ENCODE measurements at places on chromosomes 6 and 20. TPM values are rescaled to one million over a fixed set of nuclear protein-coding genes. Genes with fewer than 3 reads are reported as not detected.
A peak's percentile ranks its signal among the peaks of the same experiment; 100 is the strongest.

- H3K27me3 ChIP-seq = no peaks in the 10 kb centered on the region
- H3K4me3 ChIP-seq = no peak overlapping the region
- no peaks in the 10 kb centered on the region for H3K36me3 ChIP-seq
- no peaks in the 10 kb centered on the region for H3K4me1 ChIP-seq
- DNase-seq = no peak
- H3K27ac ChIP-seq = no peak overlapping the region
Measured at GRCh38 chr20:47925593-47925992, 140.3 kb upstream of the SULF2 start.

GRCh38 chr6:106735828-106736227, 106.5 kb downstream of the QRSL1 start:
- no peak overlapping the region for H3K4me3 ChIP-seq
- H3K4me1 ChIP-seq = no peaks in the 10 kb centered on the region
- H3K27me3 ChIP-seq = no peaks in the 10 kb centered on the region
- H3K36me3 ChIP-seq = no peaks in the 10 kb centered on the region
- no peak for DNase-seq

GRCh38 chr6:126175251-126175650, 164.7 kb upstream of the CENPW start:
- no peak for DNase-seq
- H3K27ac ChIP-seq = no peak overlapping the region
- no peaks in the 10 kb centered on the region for H3K27me3 ChIP-seq
- H3K4me1 ChIP-seq = peaks cover 6% of the 10 kb centered on the region
- no peaks in the 10 kb centered on the region for H3K36me3 ChIP-seq

- H3K27me3 ChIP-seq = no peaks in the 10 kb centered on the region
- H3K36me3 ChIP-seq = no peaks in the 10 kb centered on the region
- no peak overlapping the region for H3K27ac ChIP-seq
- peak overlapping the region; percentile 14 for H3K4me3 ChIP-seq
Measured at GRCh38 chr20:1286267-1287024, 20.4 kb downstream of the SNPH start.

DNA sequence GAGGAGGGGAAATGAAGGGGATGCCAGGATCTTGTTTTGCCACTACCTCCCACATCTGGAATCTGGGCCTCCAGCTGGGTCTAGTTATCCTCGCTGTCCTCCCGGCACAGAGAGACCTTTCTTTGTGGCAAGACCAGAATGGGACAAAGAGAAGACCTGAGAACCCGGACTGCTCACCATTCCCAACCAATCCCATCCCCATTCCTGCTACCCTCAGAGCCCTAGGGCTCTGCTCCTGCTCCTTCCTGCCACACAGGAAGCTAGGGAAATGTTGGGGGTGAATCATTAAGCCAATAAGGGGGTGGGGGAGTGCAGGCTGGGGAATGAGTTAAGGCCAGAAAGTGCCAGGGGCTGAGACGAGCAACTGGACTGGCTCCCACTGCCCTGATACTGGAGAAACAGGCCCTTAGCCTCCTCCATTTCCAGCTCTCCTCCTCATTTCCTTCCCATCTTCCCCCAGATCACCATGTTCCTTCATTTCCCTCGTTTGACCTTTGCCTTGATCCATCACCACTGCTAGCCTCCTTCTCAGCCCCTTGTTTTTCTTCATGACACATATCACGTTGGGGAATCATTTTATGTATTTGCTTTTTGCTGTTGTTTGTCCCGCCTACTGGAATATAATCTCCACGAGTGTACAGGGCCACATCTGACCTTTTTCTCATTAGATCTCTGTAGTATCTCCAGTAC, 4.6 kb upstream of the IER3 start:
- no peak overlapping the region for H3K4me3 ChIP-seq
- no peaks in the 10 kb centered on the region for H3K4me1 ChIP-seq
- no peak overlapping the region for H3K27ac ChIP-seq
- H3K27me3 ChIP-seq = no peaks in the 10 kb centered on the region
- H3K36me3 ChIP-seq = no peaks in the 10 kb centered on the region
- DNase-seq = no peak

DNA sequence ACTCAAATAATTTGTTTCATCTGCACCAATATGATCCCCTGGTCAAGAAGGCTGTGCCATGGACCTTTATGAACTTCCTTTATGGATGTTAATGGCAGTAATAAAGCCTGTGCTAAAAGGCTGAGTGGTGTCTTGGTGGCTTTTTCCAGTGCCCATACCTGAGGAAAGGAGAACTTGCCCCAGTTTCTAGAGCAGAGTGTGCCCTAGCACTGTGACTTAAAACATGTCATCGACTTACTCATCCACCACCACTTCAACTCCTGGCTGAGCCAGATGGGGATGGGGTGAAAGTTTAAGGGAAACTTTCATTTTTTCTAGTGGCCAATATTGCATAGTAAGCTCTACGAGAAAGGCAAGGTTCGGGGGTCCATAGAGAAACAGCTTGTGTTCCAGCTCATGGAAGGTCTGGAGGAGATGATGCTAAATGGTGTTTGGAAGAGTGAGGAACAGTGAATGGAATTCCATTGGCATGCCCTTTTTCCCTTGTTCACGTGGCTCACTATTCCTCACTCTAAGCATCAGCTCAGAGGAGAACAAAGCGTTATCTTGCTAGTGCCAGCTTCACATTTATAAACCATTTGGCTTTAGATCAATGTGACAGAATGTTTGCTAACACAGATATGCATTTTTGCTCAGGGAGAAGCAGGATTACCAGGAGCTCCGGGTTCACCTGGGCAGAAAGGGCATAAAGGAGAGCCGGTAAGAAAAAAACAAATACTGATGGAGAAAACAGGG, 71.2 kb downstream of the COL19A1 start:
- H3K36me3 ChIP-seq = no peaks in the 10 kb centered on the region
- H3K27me3 ChIP-seq = no peaks in the 10 kb centered on the region
- H3K27ac ChIP-seq = no peak overlapping the region
- DNase-seq = no peak
- H3K4me3 ChIP-seq = no peak overlapping the region
- no peaks in the 10 kb centered on the region for H3K4me1 ChIP-seq

- H3K27me3 ChIP-seq = no peaks in the 10 kb centered on the region
- DNase-seq = no peak
- H3K4me1 ChIP-seq = no peaks in the 10 kb centered on the region
- no peaks in the 10 kb centered on the region for H3K36me3 ChIP-seq
Measured at GRCh38 chr20:57774951-57775350, 65.1 kb upstream of the PMEPA1 start.

GRCh38 chr20:15805154-15805553, 768.1 kb downstream of the KIF16B start:
- DNase-seq = no peak
- no peak overlapping the region for H3K27ac ChIP-seq
- no peaks in the 10 kb centered on the region for H3K4me1 ChIP-seq

DNA sequence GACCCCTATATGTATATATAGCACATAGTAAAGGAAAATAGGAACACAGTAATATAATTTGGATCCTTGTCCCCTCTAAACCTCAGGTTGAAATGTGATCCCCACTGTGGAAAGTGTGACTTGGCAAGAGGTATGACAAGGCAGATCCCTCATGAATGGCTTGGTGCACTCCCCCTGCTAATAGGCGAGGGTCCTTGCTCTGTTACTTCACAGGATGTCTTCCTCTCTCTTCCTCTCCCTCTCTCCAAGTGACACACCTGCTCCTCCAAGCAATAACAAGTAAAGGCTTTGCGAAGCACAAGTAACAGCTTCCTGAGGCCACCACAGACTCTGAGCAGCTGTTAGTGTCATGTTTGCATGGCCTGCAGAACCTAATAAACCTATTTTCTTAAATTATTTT, 16.4 kb downstream of the ROMO1 start:
- no peaks in the 10 kb centered on the region for H3K27me3 ChIP-seq
- no peak for DNase-seq
- H3K4me1 ChIP-seq = peaks cover 34% of the 10 kb centered on the region

PRPH2 gene
- 0.15 TPM for total RNA-seq

SIRPB2 gene
- total RNA-seq = not detected

CTNNBL1 gene
- total RNA-seq = 88.9 TPM

ADTRP gene
- 3.2 TPM for total RNA-seq

SLC17A1 gene
- not detected for total RNA-seq

RCAN2 gene
- 0.49 TPM for total RNA-seq

Measured in CD8-positive, alpha-beta memory T cell (primary cell).